ENCODE measurements at places on chromosomes 2 and 18. TPM values are rescaled to one million over a fixed set of nuclear protein-coding genes. Genes with fewer than 3 reads are reported as not detected.

The ABCG5 gene
- total RNA-seq = not detected

GRCh38 chr18:54931152-54931551, 28.1 kb downstream of the CCDC68 start:
- DNase-seq = no peak

The TSPYL6 gene
- total RNA-seq = not detected

The PUS10 gene
- total RNA-seq = 3.2 TPM

GRCh38 chr2:80007777-80008503, 296.6 kb downstream of the LRRTM1 start:
- DNase-seq = no peak

The OSR1 gene
- total RNA-seq = 5.9 TPM

GRCh38 chr2:3895021-3895420, 191.6 kb downstream of the DCDC2C start:
- DNase-seq = no peak

- DNase-seq = peak; percentile 78
Measured at GRCh38 chr2:15169326-15170069, 391.6 kb downstream of the NBAS start.

The IHH gene
- total RNA-seq = not detected

GRCh38 chr2:15944325-15945017, 4.1 kb downstream of the MYCN start:
- DNase-seq = no peak

DNA sequence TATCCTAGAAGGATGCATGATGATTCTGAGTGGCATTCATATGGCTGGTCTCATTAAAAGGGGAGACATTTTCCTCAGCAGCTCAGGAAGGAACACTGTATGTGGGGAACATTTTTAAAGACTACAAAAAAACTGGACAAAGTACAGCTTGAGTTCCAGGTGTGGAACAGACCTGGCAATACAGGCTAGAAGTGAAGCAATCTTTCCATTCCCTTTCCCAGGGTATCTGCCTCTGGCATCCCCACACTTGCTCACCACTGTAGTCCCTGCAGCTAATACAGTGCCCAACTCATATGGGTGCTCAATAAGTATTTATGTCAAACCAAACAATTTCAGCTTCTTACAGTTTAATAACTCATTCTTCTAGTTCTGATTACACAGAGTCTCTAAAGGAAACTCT, 8.1 kb downstream of the RNF103 start:
- DNase-seq = no peak

GRCh38 chr2:215619989-215620388, 184.1 kb upstream of the FN1 start:
- no peak for DNase-seq

- DNase-seq = no peak
Measured at GRCh38 chr18:9454061-9454703, 21.1 kb upstream of the RALBP1 start.

DNA sequence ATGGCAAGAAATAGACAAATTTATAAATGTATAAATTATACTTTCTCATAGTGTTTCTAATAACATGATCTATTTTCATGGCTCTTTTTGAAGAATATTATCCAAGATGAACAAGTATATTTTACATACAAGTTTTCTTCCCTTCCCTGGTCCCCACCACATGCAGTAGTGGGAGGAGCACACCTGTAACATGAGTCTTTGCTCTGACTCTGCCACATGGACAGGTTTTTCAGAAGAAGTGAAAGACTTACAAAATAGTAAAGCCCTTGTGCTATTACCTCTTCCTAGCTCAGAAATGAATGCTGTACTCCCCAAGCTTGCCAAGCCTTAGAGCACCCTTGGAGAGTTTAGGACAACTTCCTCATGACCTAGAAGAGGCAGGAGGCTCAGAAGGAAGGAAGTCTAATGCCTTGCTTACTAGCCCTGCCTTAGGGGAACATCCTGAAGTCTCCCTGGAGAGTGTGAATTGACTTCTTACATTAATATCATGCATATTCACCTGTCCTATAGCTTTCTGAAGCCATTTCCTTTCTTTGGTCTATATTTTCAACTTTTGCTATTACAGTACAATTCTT, 18.4 kb downstream of the MXD1 start:
- no peak for DNase-seq

DNA sequence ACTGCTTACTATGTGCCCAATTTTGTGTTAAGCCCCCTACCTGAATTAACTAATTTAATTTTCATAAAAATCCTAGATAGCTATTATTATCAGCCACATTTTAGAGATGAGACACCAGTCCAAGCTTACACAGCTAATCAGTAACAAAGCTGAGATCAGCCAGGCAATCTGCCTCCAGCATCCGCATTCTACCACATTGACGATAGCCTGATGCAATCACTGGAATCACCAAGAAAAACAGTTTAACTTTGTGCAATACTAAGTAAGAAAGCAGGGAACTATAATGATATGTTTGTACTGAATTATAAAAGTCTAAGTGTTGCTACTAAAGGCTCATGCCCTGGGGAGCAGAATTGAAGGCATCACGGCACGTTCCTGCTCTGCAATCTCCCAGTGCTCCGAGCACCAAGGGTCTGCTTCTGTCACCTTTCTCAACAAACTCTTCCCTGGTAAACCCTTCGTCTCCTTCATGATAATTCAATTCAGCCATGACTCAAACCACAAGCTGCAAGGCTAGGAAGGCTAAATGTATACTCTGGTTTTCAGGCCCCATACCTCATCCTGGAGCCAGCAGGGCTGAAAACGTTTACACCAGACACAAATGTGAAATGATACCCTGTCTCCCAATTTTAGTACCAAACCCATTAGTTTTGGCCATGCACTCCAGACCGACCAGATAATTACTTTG, 19.4 kb downstream of the KANSL3 start:
- DNase-seq = no peak

The DSC2 gene
- total RNA-seq = 108 TPM

DNA sequence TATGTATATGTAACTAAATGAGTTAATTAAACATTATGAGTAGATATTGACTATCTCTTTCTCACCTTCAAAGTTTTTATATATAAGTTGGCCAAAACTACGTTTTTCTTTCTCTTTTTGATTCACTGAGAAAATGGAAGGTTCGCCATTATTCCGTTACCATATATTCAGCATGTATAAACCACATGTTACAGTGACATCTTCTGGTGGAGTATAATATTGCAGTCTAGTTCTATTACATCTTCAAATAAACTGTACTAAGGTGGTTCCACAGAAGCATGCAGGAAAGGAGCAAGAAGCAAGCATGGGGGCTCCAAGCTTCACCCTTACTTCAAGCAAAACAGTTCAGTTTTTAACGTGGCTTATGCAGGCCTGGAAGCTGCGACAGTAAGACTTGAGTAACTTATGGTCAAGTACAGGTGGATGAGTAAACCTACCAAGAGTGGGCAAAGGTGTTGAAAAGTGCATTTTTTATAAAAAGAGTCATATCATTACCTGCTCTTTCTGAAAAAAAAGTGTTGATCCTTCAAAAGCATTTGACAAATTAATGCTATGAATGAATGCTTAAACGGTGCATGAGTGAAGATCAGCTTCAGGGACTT, 129.8 kb upstream of the RAB6C start:
- no peak for DNase-seq

The LYPD6 gene
- total RNA-seq = 0.25 TPM

- DNase-seq = no peak
Measured at GRCh38 chr2:154195644-154196195, 324.0 kb downstream of the GALNT13 start.

- no peak for DNase-seq
Measured at GRCh38 chr2:149737896-149738295, 150.3 kb upstream of the MMADHC start.

GRCh38 chr2:62284471-62284870, 88.6 kb downstream of the B3GNT2 start:
- no peak for DNase-seq

DNA sequence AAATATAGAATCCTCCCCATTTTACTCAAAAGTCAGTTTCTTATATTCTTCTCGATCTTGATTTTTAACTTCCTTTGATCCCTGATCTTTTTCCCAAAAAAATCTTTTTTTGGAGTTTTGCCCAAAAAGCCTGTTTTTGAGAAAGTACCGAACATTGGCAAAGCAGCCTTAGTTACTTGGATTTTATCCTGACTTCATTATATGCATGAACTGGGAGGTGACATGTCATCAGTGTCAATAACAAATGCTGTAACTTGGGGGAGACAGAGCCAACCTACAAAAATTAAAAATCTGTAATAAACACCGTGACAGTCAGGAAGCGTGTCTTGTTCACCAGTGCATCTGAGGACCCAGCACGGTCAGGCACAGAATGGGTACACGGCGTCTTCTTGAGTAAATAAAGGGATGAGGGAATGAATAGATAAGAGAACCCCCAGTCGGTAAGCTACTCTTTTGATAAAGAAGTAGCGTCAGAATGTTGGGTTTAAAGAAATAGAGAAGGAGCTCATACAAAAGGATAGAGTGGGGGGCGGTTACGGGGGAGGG, 24.9 kb downstream of the TRAPPC12 start:
- DNase-seq = no peak

- no peak for DNase-seq
Measured at GRCh38 chr2:142472382-142472781, 341.6 kb upstream of the LRP1B start.

The POU3F3 gene
- total RNA-seq = not detected

DNA sequence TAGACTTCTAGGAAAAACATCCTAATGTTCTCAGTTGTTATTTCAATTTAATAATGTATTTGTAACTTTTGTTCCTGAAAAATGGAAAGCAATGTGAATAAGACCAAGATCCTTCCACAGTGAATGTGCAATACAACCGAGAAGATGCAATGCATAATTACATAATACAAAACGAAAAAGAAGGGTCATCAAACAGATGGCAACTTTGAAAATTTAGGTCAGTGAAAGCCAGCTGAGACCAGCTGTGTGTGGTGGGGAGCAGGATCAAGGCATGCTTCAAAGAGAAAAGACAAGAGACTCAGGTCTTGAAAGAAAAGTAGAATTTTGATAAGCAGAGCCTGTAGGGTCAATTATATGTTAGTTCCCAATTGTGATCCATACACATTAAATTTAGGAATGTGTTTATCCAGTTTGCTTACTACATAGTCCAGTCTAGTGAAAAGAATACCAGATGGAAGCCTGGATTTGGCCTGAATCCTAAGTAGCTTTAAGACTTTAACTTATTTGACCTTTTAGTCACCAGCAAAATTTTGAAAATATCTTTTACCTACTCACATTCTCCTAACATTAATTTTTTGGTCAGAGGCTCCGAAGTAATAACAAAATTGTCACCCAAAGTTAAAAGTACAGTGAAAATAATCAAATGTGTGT, 93.7 kb downstream of the COBLL1 start:
- DNase-seq = no peak

DNA sequence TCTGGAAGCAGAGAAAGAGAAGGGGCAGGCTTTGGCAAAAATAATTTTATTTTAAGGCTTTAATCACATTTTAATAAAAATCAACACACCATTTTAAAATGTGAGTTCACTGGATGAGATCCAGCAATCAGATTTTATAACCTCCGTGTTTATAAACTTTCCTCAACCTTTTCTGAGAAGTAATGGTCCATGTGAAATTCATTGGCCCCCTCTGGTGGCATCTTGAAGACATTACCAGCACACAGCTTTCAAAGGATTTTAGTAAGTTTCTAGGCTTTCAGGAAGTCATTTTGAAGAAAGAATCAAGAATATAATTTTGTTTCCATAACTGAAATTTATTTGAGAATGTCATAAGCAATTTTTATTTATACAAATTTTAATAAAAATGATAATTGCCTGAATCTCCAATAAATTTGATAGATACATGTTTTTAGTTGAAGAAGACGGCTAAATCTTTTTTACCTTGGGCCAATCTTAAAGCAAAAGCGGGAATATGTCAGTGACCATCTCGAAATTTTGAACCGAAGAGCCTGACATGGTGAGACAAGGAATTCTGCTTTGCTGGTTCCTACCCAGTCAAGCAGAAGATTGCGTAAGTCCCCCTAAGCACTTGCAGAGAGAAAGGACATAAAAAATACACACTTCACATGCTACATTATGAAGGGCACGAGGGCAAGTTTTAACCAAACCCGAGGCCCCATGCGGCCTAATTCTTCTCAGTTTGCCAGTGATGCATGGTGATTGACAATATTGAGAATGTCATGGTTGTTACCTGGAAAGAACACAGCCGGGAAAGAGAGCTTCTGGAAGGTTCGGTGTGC, 128.4 kb upstream of the CBLN2 start:
- DNase-seq = no peak

DNA sequence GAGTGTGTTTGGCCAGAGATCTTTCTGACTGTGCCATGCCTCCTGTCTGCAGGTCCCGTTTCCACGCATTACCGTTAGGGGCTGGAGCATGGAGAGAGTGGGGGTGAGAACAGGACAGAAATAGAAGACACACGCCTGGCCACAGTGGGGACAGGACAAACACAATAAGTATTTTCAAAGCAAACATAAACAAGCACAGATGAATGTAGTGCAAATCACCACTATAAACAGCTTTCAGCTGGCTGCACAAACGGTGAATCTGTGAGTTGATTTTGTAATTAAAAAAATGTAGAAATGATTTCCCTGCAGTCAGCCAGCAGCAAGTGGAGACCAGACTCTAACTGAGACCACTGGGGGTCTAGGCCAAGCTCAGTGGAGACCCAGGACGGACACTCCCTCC, 6.8 kb downstream of the KCNK3 start:
- DNase-seq = no peak

The ZNF514 gene
- total RNA-seq = 14.0 TPM

- no peak for DNase-seq
Measured at GRCh38 chr2:222196159-222196558, 102.6 kb downstream of the PAX3 start.

DNA sequence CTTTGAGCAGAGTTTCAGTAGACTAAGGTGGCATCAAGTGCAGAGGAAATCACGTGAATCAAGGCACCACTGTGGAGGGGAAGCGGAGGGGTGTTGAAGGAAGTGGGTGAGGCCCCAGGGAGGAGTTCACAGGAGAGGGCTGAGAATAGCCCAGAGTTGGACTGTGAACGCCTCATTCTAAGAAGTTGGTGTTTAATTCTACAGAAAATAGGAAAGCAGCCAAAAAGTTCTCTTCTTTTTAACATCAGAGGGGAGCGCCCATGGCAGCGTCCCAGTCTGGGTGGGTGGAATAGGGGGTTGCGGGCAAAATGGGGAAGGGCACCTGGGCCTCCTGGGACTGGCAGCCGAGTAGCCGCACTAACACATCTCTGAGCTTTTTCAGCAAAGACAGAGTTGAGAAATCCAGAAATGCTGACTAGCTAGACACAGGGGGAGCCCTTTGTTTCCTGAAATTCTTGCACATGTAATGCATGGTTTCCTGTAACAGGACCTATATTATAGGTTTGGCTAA, 97.0 kb downstream of the NEB start:
- DNase-seq = no peak

- no peak for DNase-seq
Measured at GRCh38 chr2:207334624-207335371, 169.1 kb upstream of the KLF7 start.
